GM18507 (cell line): ENCODE measurements at places on chromosomes 4 and X.

- no peak for DNase-seq
Observed at GRCh38 chr4:111198446-111198845, 575.6 kb upstream of the PITX2 start.

DNA sequence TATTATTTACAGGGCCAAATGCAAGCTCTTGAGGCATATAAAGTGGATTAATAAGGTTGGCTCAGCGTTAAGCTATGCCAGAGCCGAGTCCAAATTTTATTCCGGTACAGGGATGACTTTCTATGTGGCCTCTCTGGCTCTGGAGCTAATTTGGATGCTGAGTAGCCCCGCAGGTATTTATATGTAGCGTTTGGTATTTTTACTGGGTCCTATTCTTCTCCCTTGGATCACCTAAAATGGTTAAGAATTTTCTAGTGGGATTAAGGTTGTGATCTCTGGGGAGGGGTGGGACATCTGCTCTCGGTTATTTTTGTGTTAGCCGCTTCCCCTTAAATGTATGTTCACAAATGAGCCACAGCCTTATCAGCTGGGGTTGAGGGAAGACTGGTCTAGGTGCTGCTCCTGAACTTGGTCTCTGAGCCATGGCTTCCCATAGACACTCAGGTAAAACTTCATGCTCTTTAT is 49.4 kb downstream of the FHL1 start:
- DNase-seq: no peak

GRCh38 chr4:82528868-82529267 is 32.9 kb downstream of the TMEM150C start:
- no peak for DNase-seq

- DNase-seq: no peak
Observed at GRCh38 chr4:66416425-66416824, 746.1 kb upstream of the EPHA5 start.

DNA sequence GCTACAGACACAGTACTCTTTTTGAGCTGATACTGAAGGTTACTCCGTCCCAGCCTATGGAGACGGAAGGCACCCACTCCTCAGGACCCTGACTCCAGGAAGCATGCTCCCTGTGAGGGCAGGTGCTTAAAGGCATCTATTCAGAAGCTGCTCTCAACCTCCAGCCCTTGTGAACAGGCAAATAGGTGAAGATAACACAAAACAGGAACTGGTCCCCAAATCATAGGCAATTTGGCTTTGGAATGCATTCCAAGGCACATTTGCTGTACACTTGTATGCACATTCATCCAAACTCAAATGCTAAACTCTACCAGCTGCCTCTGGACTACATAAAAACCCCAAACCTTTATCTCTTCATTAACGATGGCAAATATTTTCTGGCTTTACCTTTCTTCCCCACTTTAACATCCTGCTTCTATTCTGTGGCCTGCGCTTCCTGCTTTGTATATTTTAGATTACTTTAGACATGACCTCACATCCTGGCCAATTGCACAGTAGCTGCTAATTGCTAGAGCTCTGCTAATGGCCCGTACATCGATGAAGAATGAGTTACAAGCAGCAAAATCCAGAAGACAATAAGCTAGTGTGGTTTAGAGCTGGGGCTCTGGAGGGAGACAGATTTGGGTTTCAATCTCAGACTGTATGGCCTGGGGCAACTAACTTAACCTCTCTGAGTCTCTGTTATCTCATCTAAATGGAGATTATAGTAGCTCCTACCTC is 3.2 kb downstream of the SEL1L3 start:
- DNase-seq: no peak

DNA sequence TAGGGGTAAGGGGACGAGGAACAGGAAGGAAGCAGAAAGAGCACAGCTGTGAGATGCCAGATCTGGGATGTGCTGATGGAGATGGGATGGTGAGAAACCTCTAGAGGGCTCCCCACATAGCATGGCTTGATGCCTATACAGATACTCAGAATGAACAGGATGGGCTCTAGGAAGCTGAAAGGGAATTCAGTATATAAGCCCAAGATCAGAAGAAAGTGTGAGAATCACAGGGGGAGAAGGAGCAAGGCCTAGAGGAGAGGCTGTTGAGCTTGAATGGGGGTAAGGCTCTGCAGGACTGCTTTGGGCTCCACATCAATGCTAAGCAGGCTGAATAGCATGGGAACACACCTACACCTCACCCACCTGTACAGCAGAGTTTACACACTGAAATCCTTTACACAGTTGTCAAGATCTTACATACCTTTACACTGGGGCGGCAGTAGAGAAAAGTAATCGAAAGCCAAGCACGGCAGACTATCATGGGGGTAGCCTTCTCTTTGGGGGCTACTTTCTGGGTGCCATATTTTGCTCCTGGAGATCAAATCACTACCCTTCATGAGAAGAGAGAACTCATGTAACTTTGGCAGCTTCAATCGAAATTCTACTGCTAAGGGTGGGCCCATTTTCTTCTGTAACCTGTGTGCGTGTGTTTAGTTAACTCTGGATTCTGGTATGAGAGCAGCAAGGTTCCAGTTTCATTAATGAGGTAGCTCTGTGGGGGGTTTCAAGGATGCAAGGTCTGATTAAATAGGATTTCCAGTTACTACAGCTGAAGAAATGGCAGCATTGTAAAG is 30.6 kb downstream of the HOPX start:
- DNase-seq: no peak

GRCh38 chr4:22707390-22707789 is 14.7 kb downstream of the GBA3 start:
- no peak for DNase-seq

- no peak for DNase-seq
Observed at GRCh38 chrX:37676811-37677210, 8.8 kb upstream of the XK start.

GRCh38 chr4:37685161-37685822 is 884 bp downstream of the RELL1 start:
- no peak for DNase-seq

DNA sequence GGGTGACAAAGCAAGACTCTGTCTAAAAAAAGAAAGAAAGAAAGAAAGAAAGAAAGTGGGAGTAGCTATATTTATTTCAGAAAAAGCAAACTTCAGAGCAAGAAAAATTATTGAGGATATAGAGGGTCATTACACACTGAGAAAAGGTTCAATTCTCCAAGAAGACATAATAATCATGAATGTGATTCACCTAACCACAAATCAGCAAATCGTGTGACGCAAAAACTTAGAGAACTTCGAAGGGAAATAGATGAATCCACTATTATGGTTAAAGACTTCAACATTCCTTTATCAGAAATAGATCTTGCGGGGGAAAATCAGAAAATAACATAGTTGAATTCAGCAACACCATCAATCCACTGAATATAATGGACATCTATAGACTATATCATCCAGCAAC is 219.3 kb upstream of the LDB2 start:
- DNase-seq: no peak

DNA sequence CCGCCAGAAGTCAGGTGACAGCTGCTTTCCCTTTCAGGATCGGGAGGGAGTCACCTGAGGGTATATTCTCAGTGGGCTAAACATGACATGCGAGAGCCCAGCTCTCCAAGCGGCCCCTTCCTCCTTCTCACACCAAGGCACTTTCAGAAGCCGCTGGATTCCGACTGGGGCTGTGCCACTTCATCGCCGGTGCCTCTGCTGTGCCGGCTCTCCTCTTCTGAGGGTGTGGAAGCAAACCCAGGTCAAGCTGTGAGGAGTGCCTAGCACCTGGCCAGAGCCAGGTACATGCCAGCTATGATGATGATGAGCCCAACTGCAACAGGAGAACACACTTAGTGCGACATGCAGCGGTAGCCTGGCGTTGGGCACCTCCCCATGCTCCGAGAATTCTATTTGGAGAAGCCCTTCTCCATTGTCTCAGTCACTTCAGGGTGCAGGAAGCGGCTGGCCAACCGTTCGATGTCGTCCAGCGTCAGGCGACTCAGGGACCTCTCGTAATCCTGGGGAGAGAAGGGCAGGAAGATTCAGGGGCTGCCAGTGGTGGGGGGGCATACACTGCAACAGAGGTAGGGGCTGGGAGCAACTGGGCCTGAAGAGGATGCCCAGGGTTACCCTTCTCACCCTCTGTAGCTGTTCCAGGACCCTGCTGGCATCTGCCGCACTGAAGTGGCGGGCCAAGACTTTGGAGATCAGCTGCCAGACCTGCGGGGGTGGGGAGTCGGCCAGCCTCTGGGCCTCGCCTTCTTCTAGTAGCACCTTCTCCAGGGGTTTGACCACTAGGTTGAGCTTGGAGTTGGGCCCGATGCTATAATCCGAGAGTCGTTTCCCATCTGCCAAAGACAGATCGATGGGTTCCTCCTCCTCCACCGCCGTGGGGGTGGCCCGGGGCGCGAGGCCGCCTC is 1.0 kb downstream of the UBL4A start:
- no peak for DNase-seq

DNA sequence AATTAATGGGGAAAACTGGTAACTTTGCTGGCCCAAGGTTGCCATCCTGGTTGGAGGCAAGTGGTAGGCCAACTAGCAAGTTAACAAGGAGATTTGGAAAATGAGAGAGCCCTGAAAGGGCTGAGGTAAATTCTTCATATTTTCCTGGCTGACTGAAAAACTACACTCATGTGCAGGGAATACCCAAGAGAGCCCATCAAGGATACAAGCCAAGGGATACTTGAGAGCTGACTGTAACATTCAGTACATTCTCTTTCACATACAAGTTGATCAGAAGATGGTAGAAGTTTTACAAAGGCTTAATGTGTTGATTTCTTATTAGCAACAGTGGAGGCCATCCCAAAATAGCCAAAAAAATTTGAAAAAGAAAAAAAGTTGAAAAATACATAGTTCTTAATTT is 33.3 kb downstream of the IL2 start:
- no peak for DNase-seq

GRCh38 chr4:48704091-48704802 is 75.8 kb downstream of the FRYL start:
- no peak for DNase-seq

- no peak for DNase-seq
Observed at GRCh38 chrX:42366181-42366580, 411.8 kb downstream of the PPP1R2C start.

- DNase-seq: no peak
Observed at GRCh38 chrX:13547671-13548070, 21.7 kb upstream of the EGFL6 start.

- no peak for DNase-seq
Observed at GRCh38 chr4:15451866-15452765, 17.6 kb upstream of the CC2D2A start.

GRCh38 chrX:125089761-125090445 is 229.8 kb upstream of the TEX13C start:
- DNase-seq: no peak

DNA sequence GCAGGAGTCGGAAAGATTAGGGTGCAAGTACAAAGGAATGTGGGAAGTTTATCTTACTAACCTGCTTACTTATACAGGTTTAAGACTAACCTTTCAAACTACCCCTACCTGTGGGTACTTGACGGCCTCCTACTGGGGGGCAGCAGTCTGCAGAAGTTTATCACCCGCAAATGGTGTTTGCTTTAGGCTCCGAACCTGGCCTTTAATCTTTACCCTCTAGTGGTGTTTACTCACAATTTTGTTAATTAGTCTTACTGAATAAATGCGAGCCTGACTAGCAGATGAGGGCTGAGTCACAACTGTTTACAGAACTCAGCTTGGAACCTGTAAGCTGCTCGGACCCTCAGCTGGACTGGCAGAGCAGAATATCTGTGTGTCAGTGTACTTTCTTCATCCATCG is 204.2 kb upstream of the GPRIN3 start:
- no peak for DNase-seq

- no peak for DNase-seq
Observed at GRCh38 chrX:38260231-38260630, 39.6 kb upstream of the SRPX start.

- DNase-seq: no peak
Observed at GRCh38 chr4:61994036-61994435, 793.9 kb downstream of the ADGRL3 start.

GRCh38 chrX:39941332-39941920 is 156.3 kb downstream of the BCOR start:
- no peak for DNase-seq

GRCh38 chr4:118158763-118159375 is 124.6 kb downstream of the NDST3 start:
- no peak for DNase-seq

- DNase-seq: no peak
Observed at GRCh38 chrX:55907968-55908607, 190.5 kb downstream of the RRAGB start.

DNA sequence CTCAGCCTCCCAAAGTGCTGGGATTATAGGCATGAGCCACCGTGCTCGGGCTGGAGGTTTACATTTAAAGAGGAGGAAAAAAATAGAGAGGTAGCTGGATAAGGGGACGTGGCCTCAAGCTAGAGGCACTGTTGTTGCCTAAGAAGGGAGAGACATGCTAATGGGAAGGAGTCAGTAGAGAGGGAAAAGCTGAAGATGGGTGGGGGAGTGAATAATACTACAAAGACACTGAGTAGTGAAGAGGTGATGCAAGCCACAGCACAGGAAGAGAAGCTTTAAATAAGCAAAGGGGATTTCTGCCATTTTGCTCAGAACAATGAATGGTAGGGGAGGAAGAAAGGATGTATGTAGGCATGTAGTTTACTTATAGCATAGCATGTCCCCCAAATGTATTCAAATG is 11.5 kb upstream of the AP1S2 start:
- DNase-seq: no peak

- DNase-seq: no peak
Observed at GRCh38 chr4:73676136-73676535, 55.9 kb upstream of the RASSF6 start.

DNA sequence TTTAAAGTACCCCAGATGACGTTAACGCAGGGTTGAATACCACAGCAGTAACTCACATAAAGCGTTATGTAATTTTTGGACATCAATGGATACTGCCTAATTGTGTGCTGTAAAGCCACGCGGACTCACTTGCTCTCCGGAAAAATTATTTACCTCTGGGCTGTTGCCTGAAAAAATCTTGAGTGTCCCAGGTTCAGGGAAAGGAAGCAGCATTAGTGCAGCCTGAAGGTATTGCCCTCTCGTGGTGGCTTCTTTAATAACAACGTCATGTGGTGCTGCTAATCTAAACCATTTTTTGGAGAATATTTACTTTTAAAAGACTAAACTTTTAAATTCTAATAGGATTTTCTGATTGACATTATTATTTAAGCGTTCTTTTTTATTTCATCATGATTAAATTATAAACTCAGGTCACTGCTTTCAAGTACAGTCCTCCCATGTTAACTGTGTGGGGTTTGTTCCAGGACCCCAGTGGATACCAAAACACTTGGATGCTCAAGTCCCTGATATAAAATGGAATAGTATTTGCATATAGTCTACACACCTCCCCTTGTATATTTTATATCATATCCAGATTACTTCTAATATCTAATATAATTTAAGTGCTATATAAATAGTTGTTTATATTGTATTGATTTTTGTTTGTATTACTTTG is 384.8 kb downstream of the FAM133A start:
- no peak for DNase-seq

- DNase-seq: no peak
Observed at GRCh38 chr4:65791812-65792308, 121.6 kb upstream of the EPHA5 start.

GRCh38 chrX:38277136-38277535 is 50.2 kb downstream of the RPGR start:
- DNase-seq: no peak

- no peak for DNase-seq
Observed at GRCh38 chr4:159148441-159148840, 45.6 kb downstream of the RAPGEF2 start.
